ENCODE measurements at places on chromosomes 6 and 20.

DNA sequence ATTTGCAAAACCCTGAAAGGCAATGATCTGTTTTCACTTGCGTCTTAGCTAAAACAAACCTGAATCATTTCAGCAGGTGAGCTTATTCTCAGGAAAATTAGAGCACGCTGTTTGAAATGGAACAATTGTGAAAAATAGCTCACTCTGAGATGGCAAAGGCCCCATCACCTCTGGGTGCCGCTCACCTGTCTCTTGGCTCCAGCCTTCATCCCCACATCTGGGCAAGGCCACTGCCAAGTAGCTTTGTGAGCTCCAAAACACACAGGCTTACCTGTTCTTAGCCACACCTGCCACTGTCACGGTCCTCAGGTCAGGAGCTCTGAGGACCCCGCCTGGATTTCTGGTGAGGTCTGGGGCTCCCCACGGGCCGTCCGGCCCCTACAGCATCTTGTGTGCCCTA is 66.7 kb downstream of the SMOC2 start:
- H3K27me3 ChIP-seq: no peaks in the 10 kb centered on the region
- no peak for DNase-seq
- H3K4me3 ChIP-seq: no peak overlapping the region

GRCh38 chr6:68777956-68778355 is 142.9 kb downstream of the ADGRB3 start:
- H3K27ac ChIP-seq: no peak overlapping the region
- DNase-seq: no peak
- H3K4me3 ChIP-seq: no peak overlapping the region
- no peaks in the 10 kb centered on the region for H3K27me3 ChIP-seq
- no peaks in the 10 kb centered on the region for H3K4me1 ChIP-seq

- peaks cover 65% of the 10 kb centered on the region for H3K4me1 ChIP-seq
- no peak overlapping the region for H3K27ac ChIP-seq
- no peak overlapping the region for H3K4me3 ChIP-seq
- H3K36me3 ChIP-seq: no peaks in the 10 kb centered on the region
- H3K27me3 ChIP-seq: no peaks in the 10 kb centered on the region
These were observed 528.3 kb downstream of the QKI start for GRCh38 chr6:163942790-163943189.

- H3K4me3 ChIP-seq: no peak overlapping the region
- DNase-seq: no peak
- no peaks in the 10 kb centered on the region for H3K36me3 ChIP-seq
- H3K27me3 ChIP-seq: no peaks in the 10 kb centered on the region
- H3K27ac ChIP-seq: no peak overlapping the region
- peaks cover 49% of the 10 kb centered on the region for H3K4me1 ChIP-seq
These were observed 219.9 kb upstream of the ECI2 start for GRCh38 chr6:4355241-4355640.
